ENCODE measurements at places on chromosomes 7 and 10.

DNA sequence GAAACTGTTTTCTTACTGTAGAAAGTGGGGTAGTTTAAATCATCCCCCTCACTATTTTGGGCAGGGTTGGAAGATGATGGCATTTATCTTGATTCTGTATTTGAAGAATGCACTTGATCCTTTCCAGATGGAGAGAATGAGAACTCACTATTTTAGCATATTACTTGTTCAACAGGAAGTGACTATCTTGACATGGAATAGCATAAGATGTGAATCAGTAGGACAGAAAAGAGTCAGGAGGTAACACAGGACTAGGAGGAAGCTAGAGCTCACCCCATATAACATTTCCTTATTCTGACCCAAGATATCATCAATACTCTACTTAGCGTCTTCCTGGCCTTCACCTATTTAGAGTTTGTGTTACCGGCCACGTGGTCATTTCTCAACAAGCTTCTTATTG, 400.2 kb downstream of the PHTF2 start:
- no peak for DNase-seq

DNA sequence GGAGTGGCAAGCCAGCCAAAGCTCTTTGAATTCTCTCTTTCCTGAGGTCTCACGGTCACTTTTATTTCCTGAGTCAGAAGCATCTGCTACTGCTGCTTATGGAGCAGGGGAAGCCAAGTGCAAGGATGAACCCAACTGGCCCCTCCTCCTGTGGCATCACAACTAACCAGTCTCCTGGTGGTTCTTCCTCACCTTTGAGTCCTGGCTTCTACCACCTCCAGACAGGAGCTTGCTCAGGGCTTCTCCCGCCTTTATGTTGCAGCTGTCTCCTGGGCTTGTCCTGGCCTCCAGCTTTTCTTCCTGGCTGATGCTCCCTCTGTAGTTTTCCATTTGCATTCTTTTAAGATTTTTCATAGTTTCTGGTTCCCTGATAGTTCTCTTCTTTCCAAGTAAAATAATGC, 349.7 kb upstream of the NRP1 start:
- no peak for DNase-seq

GRCh38 chr10:76786504-76787072, 851.0 kb downstream of the KCNMA1 start:
- DNase-seq, result no peak

DNA sequence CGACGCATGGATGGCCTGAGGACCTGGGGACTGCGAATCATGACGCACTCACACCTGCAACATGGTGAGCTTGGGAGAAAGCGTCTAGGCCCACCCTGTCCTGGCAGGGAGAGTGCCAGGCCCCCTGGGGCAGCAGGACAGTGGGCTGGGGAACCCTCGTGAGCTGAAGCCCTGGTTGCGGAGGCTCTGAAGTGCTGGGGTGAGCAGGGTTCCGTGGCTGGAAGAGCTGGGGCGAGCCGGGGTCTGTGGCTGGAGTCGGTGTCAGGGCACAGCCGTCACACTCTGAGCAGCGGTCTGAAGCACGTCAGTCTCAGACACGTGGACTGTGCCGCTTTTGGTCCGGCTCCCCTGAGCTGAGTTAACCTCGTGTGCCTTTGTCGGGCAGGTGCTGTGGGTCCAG, 4.7 kb downstream of the SUN1 start:
- DNase-seq, result no peak

GRCh38 chr7:149317986-149318672, 56.1 kb downstream of the ZNF783 start:
- no peak for DNase-seq

GRCh38 chr10:124997771-124998623, 56.1 kb downstream of the ZRANB1 start:
- no peak for DNase-seq

DNA sequence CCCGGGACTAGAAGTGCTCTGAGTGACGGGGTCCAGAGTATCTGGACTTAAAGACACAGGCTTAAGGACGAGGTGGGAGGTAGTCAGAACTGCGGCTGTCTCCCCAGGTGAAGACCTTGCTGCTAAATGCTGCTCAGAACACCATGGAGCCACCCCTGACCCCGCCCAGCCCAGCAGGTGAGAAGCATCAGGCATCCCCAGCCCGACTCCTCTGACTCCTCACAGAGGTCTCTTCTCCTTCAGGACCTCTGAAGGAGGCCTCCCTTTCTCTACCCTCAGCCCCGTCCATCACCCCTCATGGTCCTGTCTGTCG, 5.8 kb downstream of the NFKB2 start:
- no peak for DNase-seq

DNA sequence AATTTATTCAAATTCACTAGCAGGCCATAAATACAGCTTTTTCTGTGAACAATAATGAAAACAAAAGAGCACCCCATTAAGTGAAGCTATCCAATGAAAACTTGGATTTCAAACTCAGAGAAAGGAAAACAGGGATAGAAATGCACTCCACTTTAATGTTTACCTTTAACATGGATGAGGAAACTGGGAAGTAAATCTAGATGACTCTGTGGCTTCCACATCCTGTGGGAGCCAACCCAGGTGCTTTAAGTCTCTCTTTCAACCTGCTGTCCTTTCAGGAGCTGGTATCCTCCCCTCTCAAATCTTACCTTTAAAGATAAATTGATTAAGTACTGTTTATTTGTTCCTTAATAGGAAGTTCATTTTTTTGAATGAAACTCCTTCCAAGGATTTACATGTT, 21.5 kb upstream of the SGMS1 start:
- no peak for DNase-seq

GRCh38 chr10:86553639-86554038, 32.0 kb upstream of the WAPL start:
- no peak for DNase-seq

DNA sequence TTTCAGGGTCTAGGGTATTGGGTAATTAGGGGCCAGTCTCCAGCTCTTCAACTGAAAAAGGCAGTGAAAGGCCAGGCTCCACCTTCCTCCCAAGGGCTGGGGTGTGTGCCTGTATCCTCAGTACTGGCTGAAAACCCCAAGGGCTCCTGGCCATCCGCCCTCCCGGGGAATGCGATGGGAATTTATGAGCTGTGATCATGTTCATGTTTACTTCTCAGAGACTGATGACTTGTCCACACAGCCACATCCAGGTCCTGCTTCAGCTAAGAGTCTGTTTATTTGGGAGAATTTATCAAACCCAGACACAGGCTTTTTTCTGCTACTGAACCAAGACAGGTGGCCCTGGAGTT, 91.7 kb downstream of the CCDC3 start:
- DNase-seq, result no peak

DNA sequence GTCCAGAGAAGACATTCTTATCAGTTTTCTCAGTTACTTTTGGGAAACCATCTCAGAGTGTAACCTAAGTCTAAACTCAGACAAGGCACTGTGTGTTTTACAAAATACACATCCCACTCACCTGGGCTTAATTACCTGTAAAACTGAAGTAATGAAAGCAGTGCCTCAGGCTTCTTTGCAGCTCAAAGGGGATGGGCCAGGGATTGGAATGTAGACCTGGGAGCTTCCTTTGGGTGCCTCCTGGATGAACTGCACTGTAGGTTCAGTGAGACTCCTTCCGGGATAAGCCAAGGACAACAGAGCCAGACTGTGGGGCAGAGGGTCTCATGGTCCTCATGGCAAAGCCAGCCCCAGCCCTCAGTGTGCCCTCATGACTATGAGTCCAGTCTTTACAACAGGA, 672.4 kb upstream of the GALNT17 start:
- no peak for DNase-seq

DNA sequence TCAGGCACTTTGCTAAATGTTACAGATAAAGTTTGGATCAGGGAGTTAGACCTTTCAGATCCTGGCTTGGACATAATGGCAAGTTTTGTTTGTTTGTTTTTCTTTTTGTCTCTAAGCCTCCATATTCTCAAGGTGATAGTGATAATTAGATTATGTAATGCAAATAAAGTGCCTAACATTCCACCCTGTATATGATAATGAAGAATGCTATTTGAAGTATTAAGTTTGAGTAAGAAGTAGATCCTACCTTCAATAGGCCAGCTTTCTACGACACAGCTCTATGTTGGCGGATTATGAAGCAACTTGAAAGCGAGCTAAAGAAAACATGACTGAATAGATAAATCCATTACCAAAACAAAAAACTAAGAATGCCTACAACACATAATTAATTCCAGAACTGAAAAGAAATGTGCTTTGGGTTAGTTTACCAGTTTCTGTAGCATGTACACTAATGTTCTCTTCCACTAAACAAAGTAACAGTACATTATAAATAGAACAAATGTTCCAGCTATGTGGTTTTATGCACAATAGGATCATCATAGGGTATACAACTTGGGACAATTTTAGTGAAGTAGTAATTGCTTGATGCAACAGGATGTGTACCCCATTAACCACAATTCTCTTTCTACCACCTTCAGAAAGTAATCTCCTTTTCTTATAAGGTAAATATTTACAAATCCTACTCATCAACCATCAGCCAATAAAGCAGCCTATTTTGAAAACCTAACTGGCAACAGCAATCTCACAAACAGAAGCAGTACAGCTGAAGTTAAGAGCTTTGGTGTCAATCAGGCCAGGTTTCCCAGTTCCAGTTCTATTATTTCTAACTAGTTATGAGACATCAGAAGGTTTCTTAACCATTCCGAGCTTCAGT, 1.5 kb downstream of the SEM1 start:
- DNase-seq, result no peak

- no peak for DNase-seq
These were observed 27.5 kb downstream of the PVRIG start for GRCh38 chr7:100247152-100247757.

GRCh38 chr10:34753014-34753757, 61.9 kb downstream of the PARD3 start:
- no peak for DNase-seq

GRCh38 chr7:8443576-8444467, 10.4 kb downstream of the NXPH1 start:
- no peak for DNase-seq

DNA sequence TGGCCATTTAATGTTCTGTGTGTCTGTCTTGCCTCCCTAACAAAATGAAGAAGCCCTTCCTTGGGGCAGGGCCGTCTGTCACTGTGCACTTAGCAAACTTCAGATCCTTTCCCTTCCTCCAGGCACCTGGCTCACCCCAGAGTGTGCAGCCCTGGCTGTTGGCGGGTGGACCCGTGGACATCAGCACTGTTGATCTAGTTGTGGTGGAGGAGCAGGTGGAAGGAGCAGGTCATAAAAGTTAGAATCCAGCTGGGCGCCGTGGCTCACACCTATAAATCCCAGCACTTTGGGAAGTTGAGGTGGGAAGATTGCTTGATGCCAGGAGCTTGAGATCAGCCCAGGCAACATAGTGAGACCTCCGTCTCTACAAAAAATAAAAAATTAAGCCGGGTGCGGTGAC, 12.7 kb downstream of the RAB19 start:
- DNase-seq, result no peak

- no peak for DNase-seq
These were observed 704.4 kb upstream of the CELF2 start for GRCh38 chr10:10313149-10313835.

GRCh38 chr10:84329196-84329611, 815 bp downstream of the CCSER2 start:
- peak; percentile 56 for DNase-seq

DNA sequence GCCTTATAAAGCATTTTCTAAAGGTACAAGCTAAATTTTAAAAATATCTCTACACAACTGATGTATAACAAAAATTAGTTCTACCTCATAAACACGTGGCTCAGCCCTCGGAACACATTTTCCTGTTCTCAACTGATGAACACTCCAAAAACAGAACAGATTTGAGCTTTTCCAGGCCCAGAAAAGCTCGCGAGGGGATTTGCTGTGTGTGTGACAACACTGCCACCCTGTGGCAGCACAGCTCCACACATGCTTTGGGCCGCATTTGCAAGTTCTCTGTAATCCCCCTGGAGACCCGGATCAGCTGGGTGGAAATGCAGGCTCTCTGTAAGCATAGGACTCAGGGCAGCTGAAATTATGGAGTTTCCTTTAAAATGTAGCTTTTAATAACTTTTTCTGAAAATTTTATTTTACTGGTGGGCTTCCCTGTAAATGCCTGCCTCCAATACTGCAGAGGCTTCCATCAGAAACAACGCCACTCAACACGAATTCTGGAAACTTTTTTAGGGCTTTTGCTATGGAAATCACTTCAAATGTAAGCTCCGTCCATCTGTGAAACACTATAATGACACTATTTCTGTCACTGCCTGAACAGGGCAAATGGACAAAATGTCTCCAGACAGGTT, 155.5 kb downstream of the COBL start:
- peak; percentile 47 for DNase-seq

GRCh38 chr10:51875610-51876009, 176.2 kb upstream of the CSTF2T start:
- no peak for DNase-seq

- DNase-seq, result peak; percentile 17
These were observed 1.4 kb downstream of the TRA2A start for GRCh38 chr7:23530405-23530804.

GRCh38 chr10:73785721-73786511, 510 bp downstream of the ZSWIM8 start:
- DNase-seq, result peak; percentile 37

GRCh38 chr7:156496865-156497264, 143.7 kb upstream of the RNF32 start:
- DNase-seq, result no peak

- DNase-seq, result no peak
These were observed 14.7 kb upstream of the ASB4 start for GRCh38 chr7:95471071-95471470.

- DNase-seq, result peak; percentile 29
These were observed 1.2 kb downstream of the TECPR1 start for GRCh38 chr7:98250789-98251188.

- no peak for DNase-seq
These were observed 162.6 kb upstream of the CDCA7L start for GRCh38 chr7:22108151-22108845.

DNA sequence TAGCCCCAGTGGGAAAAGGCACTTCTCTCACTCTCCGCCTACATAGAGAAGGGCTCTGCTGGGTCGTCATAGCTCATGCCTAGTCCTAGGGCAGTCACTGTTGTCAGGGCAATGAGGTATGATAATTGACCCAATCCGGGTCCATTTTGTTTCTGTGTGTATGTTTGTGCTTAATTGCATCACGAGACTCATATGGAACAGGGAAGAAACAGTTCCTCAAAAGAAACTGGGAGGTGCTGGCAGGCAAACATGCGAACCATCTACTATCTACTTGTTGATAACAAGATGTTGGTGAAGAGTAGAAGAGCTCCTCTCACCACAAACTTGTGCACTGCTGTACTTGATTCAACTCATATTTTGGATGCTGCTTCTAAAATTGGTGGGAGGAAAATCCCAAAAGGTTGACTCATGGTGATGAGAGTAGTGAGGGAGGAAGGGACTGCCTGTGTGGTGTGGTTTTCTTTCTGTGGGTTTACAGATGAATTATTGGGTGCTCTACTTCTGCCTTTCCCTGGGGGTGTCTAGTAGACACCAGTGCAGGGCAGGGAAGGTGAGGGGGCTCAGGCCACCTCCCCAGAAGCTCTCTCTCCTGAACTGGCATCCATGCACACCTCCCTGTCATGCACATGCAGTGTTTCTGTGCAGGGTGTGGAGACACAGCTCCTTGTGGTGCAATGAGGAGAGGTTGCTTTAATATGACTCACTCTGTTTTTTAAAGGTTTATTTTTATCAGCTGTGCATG, 29.4 kb downstream of the LSMEM1 start:
- no peak for DNase-seq

- DNase-seq, result no peak
These were observed 363.4 kb downstream of the GLRX3 start for GRCh38 chr10:130499541-130499940.

- no peak for DNase-seq
These were observed 244.9 kb downstream of the ARHGAP12 start for GRCh38 chr10:31683682-31684081.
